ENCODE measurements at places on chromosomes 2 and 18.

- H3K4me3 ChIP-seq, result no peak overlapping the region
- no peaks in the 10 kb centered on the region for H3K27me3 ChIP-seq
- H3K4me1 ChIP-seq, result no peaks in the 10 kb centered on the region
- no peaks in the 10 kb centered on the region for H3K36me3 ChIP-seq
- no peak for DNase-seq
Observed at GRCh38 chr2:154161286-154161685, 289.6 kb downstream of the GALNT13 start.

DNA sequence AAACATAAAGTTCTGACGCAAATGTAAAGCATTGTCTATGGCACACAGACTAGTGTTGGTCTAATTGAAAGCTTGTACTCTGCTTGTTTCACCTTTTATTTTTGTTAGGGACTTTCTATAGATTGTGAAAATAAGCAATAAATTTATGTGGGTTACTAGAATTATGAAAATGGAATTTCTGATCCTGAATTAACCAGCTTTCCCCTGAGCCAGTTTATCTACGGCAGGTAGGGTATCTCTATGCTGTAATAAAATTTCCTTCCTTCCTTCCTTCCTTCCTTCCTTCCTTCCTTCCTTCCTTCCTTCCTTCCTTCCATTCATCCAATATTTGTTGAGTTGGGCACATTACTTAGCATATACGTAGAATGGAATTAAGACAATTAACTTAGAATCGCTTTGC lies 362.6 kb upstream of the SPRED2 start:
- DNase-seq, result no peak
- H3K27ac ChIP-seq, result no peak overlapping the region
- no peaks in the 10 kb centered on the region for H3K36me3 ChIP-seq
- no peak overlapping the region for H3K4me3 ChIP-seq

GRCh38 chr2:69645921-69646320 lies 2.4 kb upstream of the AAK1 start:
- H3K27me3 ChIP-seq, result peaks cover 10% of the 10 kb centered on the region
- H3K4me3 ChIP-seq, result no peak overlapping the region
- H3K4me1 ChIP-seq, result peaks cover 33% of the 10 kb centered on the region
- no peak overlapping the region for H3K27ac ChIP-seq

GRCh38 chr2:181697571-181697970 lies 17.3 kb upstream of the NEUROD1 start:
- H3K27ac ChIP-seq, result no peak overlapping the region
- DNase-seq, result no peak
- no peaks in the 10 kb centered on the region for H3K4me1 ChIP-seq
- no peak overlapping the region for H3K4me3 ChIP-seq

Data from GM23338 (cell line).